Progenitor cell of endocrine pancreas (in vitro differentiated cells): ENCODE measurements at places on chromosomes 5 and 9.

GRCh38 chr9:137058521-137059234 lies 4.8 kb upstream of the ENTPD2 start:
- DNase-seq: no peak

DNA sequence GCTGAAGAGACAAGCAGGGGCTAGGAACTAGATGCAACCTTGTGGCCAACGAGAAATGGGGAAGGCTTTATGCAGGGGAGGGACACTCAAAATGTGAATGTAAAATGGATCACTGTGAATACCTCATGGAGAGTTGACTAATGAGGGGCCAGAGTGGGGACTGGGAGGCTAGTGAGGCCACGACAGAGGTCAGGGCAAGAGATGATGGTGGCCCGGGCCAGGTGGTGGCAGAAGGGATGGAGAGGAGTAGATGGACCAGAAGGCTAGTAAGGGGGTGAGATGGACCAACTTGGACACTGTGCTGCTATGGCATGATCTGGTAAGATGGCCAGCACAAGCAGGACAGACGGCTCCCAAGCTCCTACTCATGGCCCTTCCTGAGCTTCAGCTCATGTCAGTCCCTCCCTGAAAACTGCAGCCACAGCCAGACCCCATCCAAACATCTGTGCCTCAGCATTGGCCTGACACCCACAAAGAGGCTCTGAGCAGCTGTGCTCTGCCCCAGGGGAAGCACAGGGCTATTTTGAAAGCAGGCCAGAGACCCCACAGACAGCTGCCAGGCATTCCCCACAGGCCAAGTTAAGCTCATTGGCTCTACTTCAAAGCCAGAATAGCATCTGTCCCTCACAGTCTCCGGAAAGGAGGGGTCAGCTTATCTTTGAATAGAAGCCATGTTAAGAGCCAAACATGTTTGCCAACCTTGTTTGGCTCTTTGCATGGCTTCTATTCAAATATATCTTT lies 22.1 kb downstream of the P4HA2 start:
- no peak for DNase-seq

- no peak for DNase-seq
Measured at GRCh38 chr9:3947588-3947845, 352.4 kb downstream of the GLIS3 start.

DNA sequence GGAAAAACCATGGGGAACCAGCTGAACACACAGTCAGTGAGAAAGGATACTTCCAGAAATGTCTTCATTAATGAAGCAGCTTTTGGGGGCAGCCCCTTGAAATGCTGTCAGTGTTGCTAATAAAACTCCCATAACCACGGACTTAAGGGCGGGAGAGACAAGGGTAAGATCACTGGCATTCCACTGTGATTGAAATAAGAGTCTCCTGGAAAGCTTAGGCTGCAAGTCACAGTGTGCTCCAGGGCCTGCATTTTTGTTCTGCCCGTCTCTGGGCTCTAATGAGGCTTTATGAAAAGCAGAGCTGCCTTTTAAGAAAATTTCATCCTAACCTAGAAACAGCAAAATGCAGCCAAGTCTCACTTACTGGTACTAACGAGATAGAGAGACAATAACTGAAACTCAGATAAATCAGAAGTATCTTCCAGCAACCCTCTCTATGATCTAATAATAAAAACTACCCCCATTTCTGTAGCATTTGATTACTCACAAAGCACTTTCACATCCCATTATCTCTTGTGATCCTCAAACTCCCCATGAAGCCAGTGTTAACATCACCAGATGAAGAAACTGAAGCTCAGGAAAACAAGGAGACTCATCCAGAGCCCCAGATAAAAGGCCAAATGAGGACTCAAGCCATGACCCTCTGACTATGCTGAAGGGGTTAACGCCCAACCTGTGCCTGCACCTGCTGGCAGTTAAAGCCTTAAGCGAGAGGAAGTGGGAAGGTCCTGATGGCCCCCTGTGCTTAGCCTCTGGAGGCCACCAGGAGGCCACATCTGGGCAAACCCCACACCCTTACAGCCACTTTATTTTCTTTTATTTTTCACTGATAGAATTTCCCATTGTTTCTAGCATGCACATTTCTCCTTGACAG lies 37.5 kb downstream of the SPOCK1 start:
- no peak for DNase-seq

DNA sequence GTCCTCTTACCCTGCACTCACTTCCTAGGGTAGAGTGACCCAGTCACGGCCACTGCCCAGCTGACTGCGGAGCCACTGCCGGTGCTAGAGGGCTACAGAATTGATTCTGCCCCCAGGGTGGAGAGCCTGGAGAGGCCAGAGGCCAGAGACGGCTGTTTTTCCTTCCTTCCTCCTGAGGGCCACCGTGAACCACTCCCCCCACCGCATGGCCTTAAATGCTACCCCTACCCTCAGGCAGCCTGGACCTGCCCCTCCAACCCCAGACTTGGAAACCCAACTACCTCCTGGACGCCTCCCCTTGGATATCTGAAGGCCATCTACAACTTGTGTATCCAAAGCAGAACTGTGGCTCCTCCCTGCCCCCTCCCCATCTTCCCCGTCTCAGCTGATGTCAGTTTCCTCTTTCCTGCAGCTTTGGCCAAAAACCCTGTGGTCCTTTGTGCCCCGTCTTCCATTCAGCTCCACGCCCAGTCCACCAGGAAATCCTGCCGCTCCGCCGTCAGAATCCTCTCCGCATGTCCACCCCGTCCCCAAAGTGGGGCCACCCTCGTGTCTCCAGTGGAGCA lies 16.3 kb downstream of the SH2D3C start:
- DNase-seq: no peak

- DNase-seq: peak; percentile 57
Measured at GRCh38 chr9:109477258-109478050, 20.7 kb downstream of the PTPN3 start.

GRCh38 chr5:127010362-127010761 lies 20.0 kb downstream of the MARCHF3 start:
- DNase-seq: no peak

GRCh38 chr5:150780187-150780692 lies 1.7 kb downstream of the SMIM3 start:
- no peak for DNase-seq
